Lung (tissue), 17 donors: ENCODE measurements at places on chromosomes 11 and 22.

DNA sequence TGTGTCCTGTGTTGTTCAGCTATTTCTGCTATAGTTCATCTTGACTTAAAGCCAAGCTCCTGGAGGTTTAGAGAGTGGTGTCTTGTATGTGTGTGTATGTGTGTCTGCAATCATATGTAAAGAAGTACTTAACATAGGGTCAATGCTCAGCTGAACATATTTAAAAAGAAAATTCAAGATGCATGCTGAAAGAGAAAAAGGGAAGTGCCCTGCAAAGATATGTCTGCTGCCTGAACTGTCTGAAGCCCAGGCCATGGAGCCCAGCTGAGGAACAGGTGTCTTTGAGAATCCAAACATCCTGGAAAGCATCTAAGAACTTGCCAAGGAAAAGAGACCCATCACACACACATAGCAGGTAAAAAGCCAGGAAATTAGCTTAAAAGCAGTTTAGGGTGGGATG lies 6.6 kb downstream of the TCN1 start:
- no peak for DNase-seq

DNA sequence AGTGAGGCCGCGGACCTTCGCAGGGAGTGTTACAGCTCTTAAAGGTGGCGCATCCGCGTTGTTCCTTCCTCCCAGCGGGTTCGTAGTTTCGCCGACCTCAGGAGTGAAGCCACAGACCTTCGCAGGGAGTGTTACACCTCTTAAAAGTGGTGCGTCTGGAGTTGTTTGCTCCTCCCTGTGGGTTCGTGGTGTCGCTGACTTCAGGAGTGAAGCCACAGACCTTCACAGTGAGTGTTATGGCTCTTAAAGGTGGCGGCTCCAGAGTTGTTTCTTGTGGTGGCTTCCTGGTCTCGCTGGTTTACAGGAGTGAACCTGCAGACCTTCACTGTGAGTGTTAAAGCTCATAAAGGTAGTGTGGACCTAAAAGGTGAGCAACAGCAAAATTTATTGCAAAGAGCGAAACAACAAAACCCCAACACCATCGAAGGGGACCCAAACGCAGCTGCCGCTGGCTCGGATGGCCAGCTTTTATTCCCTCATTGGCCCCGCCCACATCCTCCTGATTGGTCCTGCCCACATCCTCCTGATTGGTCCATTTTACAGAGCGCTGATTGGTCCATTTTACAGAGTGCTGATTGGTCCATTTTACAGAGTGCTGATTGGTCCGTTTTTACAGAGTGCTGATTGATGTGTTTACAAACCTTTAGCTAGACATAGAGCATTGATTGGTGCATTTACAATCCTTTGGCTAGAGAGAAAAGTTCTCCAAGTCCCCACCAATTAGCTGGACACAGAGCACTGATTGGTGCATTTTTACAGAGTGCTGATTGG lies 1.2 kb upstream of the TMEM45B start:
- no peak for DNase-seq

GRCh38 chr11:129719037-129719436 lies 96.6 kb upstream of the TMEM45B start:
- no peak for DNase-seq

DNA sequence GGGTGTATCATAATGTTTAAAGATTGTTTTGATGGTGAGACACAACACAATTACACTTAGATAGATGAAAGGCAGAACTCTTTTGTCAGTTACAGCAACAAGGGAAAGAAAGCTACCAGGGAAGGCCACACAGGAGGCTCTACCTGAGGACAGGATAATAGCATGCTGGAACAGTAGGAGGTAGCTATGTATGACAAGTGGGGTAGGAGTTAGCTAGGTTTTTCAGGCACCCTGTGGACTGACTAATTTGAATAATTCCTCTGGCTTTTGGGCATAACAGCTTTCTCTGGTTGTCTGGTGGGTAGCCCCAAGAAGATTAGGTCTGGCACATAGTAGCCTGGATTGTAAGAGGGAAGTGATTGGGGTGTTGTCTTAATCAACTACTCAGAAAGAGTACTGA lies 475.4 kb upstream of the CHORDC1 start:
- no peak for DNase-seq

GRCh38 chr22:38314051-38314932 lies 2.9 kb downstream of the CSNK1E start:
- DNase-seq = peak; percentile 72

DNA sequence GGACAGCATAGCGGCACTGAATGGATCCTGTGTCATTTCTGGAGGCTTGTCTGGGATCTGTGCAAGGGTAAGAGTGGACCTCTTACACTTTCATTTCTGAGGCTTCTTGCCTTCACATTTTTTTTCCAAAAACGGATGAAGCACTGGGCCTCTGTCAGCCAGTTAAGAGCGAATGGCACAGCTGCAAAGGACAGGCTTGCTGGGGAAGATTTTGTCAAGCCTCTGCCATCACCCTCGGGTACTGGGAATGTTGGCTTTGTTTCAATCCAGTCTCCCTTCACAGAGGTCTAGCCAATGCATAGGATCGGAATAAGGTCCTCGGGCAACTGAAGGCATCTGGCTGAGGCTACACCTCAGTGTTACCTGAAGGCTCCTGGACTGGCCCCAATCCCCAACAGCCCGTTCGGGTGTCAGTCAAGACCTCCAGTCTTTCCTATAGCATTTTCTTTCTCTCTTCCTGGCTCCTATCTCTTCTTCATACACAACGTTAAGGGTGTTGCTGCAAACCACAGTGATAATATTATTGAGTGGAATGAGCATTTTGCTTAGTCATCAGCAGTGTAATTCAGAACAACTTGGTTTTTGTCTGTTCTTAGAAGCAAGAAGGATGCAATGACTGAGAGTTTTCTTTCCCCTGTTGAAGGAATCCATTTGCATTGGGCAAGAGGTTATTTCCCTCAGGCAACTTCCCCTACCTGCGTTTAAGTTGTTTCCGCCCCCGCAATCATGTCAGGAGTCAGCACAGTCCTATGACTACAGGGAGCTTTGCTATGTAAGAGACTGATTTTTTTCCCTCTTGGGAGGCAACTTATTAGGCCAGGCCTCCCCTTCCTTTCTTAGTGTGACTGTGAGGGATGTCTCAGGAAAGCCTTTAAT lies 22.8 kb downstream of the NPAT start:
- DNase-seq = no peak

GRCh38 chr11:131644204-131644795 lies 273.9 kb downstream of the NTM start:
- DNase-seq = no peak

DNA sequence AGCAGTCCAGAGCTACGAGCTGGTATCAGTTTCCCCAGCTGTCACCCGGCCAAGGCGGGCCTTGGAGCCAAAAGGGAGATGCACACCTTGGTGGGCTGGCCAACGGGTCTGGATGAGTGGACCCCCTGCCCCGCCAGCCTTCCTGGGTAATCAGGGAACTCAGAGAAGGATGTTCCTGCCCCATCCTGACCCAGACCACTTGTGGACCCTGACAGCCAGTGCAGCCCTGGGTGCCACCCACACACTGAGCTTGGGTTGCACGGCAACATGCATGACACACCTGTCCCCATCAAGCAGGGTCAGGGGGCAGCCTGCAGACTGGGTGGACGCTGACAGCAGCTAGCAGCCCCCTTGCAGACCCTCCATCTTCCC lies 8.6 kb downstream of the SLC25A1 start:
- DNase-seq = no peak

DNA sequence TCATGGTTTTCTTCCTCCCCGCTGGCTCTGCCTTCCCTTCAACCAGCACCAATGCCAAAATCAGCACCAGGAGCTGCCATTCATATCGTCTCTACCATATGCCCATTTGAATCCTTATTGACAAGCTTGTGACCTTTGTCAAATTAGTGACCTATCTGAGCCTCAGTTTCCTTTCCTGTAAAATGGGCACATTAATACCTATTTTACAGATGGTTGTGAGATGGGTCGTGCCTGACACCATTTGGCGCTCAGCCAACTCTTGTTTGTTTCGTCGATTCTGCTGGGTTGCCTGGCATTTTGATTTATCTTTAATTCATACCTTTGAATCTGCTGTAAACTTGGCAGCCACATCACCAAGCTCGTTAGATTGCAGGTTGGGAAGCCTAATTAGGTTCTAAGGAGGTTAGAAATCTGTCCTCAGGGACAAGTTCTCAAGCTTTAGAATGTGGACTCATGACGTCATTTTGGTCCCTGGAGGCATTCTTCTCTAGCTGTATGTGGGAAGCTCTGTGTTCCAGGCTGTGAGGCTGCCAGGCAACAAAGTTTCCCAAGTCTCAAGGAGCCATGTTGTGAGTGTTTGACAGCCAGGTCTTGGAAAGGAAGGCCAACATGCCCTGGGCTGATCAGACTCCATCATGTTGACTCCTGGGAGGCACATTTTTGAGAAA lies 61.0 kb downstream of the RPS6KA4 start:
- DNase-seq = no peak

DNA sequence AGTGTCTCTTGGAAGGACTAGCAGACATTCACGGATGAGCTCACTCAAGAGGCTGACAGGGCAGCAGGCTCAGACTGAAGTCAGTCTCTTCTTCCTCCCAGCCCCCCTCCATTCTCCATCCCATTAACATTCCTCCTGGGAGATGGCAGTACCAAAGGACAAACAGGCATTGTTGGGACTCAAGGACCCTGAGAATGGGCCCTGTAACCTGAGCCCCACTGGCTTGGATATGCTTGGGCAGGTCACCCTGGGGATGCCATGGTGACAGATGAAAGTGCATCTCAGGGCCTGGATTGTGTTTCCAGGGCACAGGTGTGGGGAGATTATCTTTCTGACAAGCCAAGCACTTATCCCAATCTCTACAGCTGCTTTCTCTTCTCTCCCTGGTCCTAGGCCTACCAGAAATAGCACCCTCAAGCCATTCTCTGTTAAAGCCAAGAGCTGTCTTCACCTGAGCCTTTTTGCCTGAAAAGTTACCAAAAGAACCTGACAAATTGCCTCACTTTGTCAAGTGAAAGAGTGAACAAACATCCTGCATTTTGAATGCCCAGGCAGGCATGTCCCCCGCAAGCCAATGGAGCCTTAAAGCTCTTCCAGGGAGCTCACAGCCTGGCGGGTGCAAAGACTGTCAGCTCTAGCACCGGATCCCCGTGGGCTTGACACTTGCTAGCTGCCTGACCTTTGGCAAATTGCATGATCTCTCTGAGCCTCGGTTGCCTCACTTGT lies 366.0 kb upstream of the NARS2 start:
- DNase-seq = no peak

- no peak for DNase-seq
These were observed 168.6 kb downstream of the CTTN start for GRCh38 chr11:70566768-70567530.

DNA sequence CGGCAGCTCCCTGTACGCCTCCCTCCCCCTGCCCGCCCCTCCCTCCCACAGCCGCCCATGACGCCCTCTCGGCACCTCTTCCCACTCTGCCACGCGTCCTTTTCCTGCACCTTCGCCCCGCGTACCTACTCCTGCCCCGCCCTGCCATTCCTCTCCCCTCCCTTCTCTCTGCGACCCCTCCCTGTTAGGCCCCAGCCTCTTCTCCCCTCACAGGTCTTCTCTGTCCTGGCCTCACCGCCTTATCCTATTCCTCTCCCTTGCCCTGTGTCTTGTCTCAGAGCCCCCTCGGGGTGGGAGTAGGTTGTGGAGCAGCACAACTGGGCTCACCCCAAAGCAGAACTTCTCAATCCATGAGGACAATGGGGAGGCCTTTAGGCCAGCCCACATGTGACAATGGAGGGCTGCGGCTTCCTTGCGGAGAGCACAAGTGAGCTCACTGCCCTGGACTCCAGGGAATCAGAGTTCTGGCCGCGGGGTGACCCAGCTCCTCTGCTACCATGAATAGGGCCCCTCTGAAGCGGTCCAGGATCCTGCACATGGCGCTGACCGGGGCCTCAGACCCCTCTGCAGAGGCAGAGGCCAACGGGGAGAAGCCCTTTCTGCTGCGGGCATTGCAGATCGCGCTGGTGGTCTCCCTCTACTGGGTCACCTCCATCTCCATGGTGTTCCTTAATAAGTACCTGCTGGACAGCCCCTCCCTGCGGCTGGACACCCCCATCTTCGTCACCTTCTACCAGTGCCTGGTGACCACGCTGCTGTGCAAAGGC lies 539 bp downstream of the SLC35C1 start:
- DNase-seq = peak; percentile 51

DNA sequence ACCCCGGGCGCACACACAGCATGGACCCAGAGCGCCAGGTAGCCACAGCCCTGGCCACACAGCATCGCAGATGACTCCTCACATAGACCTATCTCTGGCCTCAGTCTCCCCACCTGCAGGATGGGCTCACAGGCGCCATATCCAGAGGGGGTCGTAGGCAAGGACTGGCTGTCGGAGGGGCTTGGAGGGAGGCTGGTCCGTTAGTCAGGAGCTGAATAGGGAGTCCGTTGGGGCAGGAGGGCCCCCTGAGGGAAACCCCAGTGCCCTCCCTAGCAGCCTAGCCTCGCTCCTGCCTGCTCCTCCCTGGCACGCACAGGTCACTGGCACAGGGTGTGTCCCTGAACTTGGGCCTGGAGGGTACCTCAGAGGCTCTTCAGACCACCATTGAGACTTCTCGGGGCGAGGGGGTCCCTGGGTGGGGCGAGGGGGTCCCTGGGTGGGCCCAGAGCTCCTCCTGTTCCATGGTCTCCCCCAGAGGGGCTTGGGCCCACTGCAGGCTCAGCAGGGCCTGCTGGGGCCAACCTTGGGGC lies 2.0 kb downstream of the PLXNB2 start:
- DNase-seq = no peak

- DNase-seq = peak; percentile 18
These were observed 98.8 kb downstream of the MPPED2 start for GRCh38 chr11:30487200-30487898.

- DNase-seq = no peak
These were observed 75.6 kb upstream of the GRAMD1B start for GRCh38 chr11:123354371-123354975.

- no peak for DNase-seq
These were observed 55.7 kb downstream of the NCAM1 start for GRCh38 chr11:113016905-113017304.
